Neuronal stem cell (in vitro differentiated cells): ENCODE measurements at places on chromosomes 3 and 15.

DNA sequence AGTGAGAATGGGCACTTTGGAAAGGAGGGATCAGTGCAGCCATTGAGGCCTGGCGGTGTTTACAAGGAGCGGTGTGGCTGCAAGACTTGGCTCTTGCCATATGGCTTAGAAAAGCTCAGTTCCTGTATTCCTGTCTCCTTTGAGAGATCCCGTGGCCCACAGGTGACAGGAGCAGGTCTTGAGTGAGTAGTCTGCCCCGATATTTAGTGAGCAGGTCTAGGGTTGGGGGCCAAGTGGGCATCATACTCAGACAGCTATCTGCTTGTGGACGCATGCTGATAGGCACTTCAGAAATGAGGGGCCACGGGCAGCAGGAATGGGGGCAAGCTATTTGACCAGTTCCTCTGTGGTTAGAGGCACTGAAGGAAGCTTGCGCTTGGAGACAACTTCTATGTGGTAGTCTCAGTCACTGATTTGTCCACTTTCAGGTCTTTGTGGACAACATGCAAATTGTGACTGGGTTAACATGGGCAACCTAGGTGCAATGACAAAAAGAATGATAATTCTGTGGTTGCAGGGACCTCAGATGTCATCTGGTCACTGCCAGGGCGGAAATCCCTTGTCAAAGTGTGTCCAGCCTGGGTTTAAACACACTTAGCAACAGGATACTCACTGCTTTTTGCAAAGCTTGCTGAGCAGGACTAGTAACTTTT is 1.1 kb downstream of the TMED3 start:
- no peak for DNase-seq

- DNase-seq, result no peak
Measured at GRCh38 chr3:184443364-184443763, 63.5 kb downstream of the CHRD start.

DNA sequence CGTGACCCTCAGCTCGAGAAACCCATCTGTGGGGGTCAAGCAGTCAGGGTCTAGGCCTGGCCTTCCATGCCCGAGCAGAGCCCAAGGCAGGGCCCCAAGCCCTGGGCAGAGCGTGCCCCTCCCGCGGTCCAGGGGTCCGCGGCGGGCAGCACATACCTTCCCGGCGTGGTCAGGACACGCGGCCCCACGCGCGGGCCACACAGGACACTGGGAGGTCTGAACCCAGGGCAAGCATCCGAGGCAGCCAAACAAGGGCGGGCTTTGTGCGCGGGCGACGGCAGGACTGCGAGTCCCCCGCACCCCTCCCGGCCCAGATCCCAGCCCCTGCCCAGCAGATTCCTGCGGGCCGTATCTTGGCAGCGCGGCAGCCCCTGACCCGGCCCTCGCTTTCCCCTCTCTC is 61.6 kb upstream of the ACAN start:
- DNase-seq, result no peak

DNA sequence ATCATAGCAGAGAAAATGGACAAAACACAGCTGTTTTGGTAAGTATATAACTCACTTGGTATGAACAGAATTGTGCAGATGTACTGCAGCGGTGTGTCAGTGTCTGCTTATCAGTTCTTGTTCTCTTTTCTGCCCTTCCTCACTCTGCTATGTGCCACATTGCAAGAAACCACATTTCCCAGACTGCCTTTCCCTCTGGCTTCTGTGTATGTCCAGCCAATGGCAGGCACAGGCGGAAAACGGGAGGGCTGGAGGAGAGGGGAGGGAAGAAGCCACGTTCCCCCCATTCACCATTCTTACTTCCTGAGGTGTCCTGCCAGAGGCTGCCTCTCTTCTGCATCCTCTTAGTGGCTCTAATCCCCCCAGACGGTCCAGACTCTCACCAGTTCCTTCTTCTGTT is 15.4 kb downstream of the HHLA2 start:
- no peak for DNase-seq

DNA sequence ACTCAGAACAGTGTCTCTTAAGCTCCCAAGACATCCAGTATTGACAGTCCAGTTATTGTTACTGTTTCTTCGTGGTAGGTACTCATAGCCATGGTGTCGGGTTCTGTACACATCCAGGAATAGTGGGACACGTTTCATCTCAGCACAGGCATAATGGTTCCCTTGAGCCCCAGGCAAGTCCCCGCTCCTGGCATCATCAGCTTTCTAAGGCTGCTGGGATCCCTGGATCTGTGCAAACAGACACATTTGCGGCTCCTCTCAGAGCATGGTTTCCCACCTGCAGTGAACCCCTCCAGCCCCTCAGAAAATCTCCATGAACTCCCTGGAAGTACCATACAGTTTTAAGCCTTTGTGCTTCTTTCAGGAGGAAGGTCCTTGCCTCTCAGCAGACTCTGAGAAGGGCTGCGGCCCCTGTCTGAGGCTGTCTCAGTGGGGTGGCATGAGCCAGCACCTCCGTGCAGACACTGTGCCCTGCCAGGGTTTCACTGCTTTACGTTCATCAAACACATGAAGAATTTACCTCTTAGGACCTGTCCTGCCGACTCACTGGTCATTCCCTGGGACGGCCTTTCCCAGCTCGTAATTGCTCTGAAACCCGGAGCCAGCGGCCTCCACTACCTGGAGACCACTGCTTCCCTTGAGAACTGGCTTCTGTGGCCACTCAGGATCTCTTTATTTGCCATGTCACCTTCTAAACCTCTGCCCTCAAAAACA is 124.9 kb downstream of the LRRK1 start:
- DNase-seq, result no peak

GRCh38 chr3:117235304-117235703 is 525.7 kb downstream of the TUSC7 start:
- DNase-seq, result no peak

DNA sequence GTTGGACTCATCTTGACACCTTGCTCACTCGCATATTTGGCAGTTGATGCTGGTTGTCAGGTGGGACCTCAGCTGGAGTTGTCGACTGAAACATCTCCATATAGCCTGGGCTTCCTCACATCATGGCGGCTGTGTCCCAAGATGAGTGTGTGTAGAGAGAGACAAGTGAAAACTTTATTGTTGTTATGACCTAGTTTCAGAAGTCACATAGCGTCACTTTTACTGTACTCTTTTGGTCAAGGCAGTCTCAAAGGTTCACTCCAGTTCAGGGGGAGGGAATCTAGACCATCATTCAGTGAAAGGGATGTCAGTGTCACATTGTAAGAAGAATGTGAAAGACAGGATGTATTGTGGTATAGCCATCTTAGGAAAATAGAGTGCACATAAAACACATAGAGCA is 214.2 kb downstream of the ITPR1 start:
- no peak for DNase-seq

DNA sequence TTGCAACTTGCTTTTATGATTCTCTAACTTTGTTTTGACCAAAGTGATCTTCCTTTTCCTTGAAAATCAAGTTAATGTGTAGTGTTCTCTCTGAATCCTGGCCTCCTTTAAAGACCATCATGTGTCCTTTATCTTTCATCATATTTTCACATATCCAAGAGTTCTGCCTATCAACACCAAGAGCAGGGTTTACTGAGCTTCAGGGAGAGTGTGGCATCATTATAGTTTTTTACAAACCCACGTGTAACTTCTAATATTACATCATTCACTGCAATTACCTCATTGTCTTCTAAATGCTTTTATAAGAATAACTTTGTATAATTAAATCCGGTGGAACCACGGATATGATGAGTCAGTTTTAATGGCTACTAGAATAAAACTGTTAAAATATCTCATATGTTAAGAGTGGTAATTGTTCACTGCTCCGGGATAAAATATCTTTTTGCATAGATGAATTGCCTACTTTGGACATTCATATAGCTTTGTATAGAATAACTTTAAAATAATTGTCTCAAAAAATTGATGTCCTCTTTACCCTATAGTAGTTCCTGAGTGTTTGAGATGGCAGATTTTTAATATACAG is 248.8 kb upstream of the GRM7 start:
- no peak for DNase-seq

GRCh38 chr3:178043084-178043483 is 493.2 kb upstream of the KCNMB2 start:
- DNase-seq, result no peak

DNA sequence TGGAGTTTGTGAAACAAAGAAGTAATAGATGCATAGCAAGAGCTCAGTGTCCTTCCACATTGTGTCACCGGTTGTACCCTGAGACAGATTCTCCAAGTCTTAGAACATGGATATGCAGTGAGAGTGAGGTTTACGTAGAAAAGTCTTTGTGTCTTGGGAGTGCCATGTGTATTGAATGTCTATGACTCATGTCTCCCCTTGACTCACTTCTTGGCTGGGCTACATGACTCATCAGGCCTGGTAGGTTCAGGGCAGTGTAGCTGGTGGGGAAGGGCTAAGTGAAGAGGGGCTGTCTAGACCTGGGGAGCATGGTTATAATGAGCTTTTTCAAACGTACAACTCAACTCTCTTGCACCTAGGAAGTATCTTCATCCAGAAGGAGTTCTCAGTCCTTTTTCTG is 167.4 kb downstream of the GAP43 start:
- no peak for DNase-seq

DNA sequence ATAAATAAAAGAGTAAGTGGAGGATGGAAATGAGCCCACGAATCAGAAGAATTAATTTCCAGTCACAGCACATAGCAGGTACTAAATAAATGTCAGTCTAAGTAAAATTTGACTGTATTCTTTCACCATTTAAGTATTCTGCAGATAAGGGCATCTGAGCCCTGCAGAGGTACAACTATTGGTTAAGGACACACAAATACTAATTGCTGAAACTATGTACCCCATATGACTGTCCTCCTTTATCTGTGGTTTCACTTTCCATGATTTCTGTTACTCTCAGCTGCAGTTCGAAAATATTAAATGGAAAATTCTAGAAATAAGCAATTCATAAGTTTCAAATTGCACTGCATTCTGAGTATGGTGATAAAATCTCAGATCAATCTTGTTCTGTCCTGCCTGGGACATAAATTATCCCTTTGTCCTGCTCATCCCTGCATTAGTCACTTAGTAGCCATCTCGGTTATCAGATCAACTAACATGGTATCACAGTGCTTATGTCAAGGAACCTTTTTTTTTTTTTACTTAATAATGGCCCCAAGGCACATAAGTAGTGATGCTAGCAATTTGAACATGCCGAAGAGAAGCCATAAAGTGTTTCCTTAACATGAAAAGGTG is 95.1 kb downstream of the LSAMP start:
- no peak for DNase-seq

DNA sequence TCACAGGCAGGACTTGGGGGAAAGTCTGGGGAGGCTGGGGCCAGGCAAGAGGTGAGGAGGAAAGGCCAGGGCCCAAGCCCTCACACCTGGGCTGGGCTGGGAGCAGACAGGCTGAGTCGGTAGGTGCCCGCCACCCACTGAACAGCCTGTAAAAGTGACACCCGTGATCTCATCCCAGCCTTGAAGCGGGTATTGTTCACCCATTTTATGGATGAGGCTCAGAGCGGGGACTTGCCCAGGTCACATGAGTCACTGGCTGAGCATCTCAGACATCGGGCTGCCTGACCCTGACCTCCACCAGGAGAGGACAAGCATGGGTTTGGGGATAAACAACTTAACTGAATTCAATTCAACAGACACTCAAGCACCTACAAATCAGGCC is 52.0 kb upstream of the CTSH start:
- no peak for DNase-seq

GRCh38 chr3:82509951-82510603 is 748.6 kb upstream of the GBE1 start:
- DNase-seq, result no peak
